CD4-positive, CD25-positive, alpha-beta regulatory T cell (primary cell): ENCODE measurements at places on chromosomes 6 and 20.

GRCh38 chr6:64838726-64839125, 868.3 kb downstream of the EYS start:
- H3K4me3 ChIP-seq: no peak overlapping the region
- H3K4me1 ChIP-seq: no peaks in the 10 kb centered on the region
- no peaks in the 10 kb centered on the region for H3K27me3 ChIP-seq
- H3K36me3 ChIP-seq: no peaks in the 10 kb centered on the region
- H3K27ac ChIP-seq: no peak overlapping the region
- DNase-seq: no peak

DNA sequence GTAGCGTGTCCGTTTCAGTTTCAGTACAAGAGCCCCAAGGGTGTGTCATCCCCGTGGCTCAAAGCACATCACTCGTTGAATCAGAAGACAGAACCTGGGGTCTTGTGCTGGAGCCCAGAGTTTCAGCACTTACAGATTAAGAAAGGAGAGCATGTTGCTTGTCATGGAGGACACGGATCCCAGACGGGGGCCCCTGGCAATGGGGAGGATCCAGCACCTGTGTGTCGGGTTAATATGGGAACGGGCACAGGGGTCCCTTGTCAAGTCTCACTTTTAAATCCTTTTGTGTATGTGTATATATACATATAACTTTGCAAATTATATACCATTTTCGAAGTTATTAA, 23.4 kb downstream of the THBS2 start:
- DNase-seq: no peak
- no peak overlapping the region for H3K4me3 ChIP-seq
- H3K36me3 ChIP-seq: no peaks in the 10 kb centered on the region
- H3K27me3 ChIP-seq: no peaks in the 10 kb centered on the region
- no peak overlapping the region for H3K27ac ChIP-seq
- H3K4me1 ChIP-seq: no peaks in the 10 kb centered on the region

DNA sequence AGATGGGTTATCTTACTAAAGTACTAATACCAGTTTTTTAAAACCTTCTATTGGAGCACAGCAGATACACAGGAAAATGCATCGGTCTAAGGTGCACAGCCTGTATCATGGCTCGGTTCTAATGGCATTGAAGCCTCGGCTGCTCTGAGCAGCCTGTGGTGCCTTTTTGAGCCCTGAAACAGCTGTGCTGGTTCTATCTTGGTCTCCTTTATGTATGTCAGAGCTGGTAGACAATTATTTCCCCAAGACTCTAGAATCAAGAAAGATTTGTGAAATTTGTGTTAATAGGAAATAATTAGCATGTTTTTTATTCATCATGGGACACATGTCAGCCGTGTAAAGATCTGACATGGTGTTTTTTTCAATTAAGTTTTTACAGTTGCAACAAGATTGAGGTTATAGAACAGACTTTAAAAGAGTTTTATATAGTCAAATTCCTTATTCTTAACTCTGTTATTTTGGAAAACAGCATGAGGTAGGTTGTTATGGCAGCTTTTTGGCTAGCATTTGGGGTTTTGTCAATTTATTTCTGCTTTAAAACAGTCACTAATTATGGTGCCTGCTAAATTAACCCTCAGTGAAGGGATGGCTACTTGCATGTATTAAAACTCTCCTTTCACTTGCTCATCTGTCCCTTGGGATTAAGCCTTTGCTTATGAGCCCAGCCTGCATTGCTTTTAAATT, 40.3 kb upstream of the C20orf144 start:
- H3K27me3 ChIP-seq: no peaks in the 10 kb centered on the region
- no peak overlapping the region for H3K4me3 ChIP-seq
- peaks cover 16% of the 10 kb centered on the region for H3K4me1 ChIP-seq

DNA sequence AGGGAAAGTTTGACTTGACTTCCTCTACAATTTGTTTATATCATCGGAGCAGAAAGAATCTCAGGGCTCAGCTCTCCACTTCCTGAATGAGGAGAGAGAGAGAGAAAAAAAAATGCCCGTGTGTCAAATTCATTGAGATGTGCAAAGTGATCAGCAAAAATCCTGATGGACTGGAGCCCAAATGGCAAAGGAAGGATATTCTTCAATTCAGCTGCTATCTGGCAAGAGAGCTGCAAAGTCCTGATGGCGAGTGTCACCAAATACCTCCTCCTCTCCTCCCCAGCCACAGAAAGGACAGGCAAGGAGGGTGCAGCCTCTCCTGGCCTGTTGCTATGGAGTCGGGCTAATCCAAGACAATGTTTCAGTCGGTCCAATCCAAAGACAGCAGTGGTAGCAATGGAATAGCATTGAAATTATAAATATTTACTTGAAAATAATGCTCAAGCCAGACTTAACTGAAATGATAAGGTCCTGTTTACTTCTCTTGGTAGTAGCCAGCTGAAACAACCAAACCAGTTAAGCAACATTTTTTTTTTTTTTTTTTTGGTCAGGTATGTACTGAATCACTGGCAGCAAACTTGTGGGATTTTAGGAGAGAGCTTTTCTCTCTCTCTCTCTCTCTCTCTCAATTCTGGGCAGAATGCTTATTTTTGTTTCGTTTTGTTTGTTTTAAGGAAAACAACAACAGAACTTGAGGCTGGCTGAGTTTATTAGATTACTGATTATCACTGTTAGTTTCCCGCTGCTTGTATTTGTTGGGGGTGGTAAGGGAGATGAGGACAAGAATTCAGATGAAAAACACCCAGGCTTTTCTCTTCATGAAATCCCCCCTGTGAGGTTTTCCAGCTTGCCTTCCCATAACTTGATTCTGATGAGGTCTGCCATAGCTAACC, 204.2 kb downstream of the BCAS1 start:
- peaks cover 43% of the 10 kb centered on the region for H3K4me1 ChIP-seq
- no peaks in the 10 kb centered on the region for H3K36me3 ChIP-seq
- no peaks in the 10 kb centered on the region for H3K27me3 ChIP-seq

DNA sequence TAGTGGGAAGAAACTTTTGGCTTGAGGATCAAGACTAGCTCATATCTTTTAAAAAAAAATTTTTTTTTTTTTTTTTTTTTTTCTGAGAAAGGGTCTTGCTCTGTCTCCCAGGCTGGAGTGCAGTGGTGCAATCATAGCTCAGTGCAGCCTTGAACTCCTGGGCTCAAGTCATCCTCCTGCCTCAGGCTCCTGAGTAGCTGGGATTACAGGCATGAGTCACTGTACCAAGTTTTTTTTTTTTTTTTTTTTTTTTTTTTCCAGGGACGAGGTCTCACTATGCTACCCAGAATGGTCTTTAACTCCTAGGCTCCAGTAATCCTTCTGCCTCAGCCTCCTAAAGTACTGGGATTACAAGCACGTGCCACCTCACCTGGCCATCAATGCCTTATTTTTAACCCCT, 27.9 kb downstream of the GCLC start:
- no peaks in the 10 kb centered on the region for H3K27me3 ChIP-seq
- no peak for DNase-seq
- H3K4me1 ChIP-seq: no peaks in the 10 kb centered on the region
- H3K27ac ChIP-seq: no peak overlapping the region
- H3K4me3 ChIP-seq: no peak overlapping the region

DNA sequence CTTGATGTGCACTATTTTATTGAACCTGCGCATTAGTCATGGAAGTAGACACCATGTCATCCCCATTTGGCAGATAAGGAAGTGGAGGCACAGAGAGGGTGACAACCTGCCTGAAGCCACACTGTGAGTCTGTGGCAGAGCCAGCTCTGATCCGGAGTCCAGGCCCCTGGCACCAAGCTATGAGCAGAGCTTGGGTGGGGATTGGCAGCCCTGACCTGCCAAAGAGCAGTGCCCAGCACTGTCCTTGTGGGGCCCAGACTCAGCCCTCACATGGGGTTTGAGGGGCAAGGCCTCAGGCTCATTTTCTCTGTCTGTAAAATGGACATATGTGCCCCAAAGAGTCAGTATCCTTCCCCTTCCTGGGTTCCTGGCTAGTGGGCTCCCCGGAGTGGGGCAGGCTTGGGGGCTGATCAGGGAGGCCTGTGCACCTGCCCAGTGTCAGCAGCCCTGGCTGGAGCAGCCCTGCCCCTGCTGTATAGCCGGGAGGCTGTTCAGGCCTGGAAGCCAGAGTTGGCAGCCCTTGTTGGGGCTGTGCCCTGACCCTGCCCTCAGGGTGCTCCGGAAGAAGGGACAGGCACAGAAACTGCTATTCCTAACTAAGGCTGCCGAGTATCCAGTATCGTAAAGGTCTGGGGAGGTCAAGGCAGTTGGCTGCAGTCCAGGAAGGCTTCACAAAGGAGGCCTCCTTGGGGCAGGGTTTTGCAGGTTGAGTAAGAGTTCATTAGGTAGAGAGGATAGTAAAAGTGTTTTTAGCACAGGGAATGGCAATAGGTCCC, 38.7 kb downstream of the TGM2 start:
- H3K27ac ChIP-seq: no peak overlapping the region
- H3K4me3 ChIP-seq: no peak overlapping the region
- no peaks in the 10 kb centered on the region for H3K27me3 ChIP-seq
- H3K36me3 ChIP-seq: no peaks in the 10 kb centered on the region

DNA sequence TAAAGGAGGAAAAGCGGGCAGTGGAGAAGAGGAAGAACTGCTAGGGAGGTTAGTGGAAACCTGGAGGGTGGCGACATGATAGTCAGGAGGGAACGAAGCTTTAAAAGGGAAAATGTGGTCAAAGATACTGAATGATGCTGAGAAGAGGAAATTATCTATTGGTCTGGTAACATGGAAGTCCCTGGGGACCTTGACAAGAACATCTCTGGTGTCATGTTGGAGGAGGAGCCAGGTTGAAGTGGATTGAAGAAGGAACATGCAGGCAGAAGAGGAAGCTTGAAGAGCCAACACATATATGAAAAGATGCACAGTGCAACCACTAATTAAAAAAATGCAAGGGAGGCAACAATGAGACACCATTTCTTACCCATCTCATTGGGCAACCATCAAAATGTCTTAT, 251.9 kb upstream of the RNF24 start:
- H3K27ac ChIP-seq: no peak overlapping the region
- no peaks in the 10 kb centered on the region for H3K36me3 ChIP-seq
- H3K4me3 ChIP-seq: no peak overlapping the region
- DNase-seq: no peak
